ENCODE measurements at places on chromosomes 7 and 10.
A peak's percentile ranks its signal among the peaks of the same experiment; 100 is the strongest.

DNA sequence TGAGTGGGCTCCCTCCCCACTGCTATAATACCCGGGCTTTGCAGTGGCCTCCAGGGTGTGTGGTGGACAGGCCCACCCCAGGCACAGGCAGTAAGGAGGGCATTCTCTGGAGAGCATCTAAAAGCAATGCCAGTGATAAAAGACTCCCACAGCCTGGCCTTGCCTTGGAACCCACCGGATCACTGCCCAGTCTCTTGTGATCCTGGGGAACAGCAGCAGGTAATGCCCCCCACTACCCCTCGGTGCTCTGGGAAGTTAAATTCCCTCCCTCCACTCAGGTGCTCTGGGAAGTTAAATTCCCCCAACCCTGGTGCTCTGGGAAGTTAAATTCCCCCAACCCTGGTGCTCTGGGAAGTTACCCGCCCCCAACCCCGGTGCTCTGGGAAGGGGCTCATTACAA lies 565.2 kb downstream of the TCERG1L start:
- DNase-seq, result no peak

DNA sequence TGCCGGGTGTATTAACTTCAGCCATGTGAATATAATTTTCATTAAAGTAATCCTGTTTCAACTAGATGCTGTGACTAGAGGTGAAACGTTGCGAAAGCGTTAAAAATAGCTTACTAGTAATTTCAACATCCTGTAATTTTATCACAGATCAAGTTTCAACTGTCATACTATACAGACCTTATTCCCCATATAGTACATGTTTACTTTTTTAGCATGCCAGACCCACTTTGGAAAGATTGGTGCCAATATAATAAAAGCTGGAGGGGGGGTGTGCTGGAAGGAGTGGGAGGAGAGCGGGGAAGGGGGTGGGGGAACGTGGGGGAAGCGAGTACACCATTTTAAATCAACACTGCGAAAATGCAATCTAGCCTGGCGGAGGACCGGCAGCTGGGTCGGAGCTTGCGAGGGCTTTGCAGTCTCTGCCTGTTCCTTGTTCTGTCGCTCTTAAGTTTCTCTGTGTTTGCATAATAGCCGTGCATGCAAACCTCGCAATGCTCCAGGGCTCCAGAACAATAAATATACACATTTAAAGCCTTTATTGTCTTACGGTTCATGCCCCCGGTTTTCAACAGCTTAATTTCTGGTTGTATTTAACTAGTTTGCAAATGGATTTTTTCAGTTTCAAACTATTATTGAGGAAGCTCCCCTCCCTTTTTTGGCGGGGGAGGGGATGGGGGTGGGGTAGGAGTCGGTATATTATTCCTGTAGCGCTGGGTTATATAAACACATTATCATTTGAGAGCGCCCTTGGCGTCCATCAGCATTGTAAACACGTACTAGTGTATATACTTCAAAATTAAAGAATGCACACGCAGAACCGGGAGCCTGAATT lies 1.3 kb upstream of the ARID5B start:
- DNase-seq, result peak; percentile 93

DNA sequence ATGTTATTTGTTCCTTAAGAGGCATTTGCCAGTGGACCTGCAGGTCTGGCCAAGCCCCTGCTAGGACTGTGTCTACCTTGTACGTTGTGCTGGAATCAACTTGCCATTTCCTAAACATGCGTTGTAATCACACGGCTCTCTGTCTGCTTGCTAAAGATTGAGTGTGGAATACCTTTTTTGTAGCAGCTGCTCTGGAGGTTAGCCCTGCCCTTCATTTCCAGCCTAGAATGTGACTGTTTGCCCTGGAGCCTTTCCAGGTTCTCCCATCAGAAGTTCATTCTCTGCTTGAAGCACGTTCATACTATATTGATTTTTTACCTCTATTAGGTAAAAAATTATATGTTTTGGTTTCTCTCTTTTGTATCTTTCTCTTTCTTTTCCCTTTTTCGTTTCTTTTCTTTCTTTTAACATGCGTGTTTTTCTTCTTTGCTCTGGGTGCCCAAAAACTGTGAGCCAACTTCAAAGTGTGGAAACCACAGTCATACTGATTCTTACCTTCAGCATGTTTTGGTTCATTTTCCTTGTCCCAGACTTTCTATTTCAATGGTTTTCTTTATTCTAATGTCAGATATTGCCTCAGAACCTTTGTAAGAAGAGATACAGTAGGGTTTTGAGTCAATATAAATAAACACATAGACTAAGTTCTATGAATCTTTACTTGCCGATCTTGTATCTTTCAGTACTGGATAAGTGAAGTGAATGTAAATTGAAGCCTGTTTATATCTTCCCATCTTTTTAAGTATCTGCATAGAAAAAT lies 111.9 kb upstream of the RPA3 start:
- no peak for DNase-seq

- no peak for DNase-seq
Observed at GRCh38 chr10:79910836-79911235, 38.1 kb downstream of the SFTPD start.

- DNase-seq, result no peak
Observed at GRCh38 chr10:85787881-85788280, 578.7 kb downstream of the GRID1 start.

DNA sequence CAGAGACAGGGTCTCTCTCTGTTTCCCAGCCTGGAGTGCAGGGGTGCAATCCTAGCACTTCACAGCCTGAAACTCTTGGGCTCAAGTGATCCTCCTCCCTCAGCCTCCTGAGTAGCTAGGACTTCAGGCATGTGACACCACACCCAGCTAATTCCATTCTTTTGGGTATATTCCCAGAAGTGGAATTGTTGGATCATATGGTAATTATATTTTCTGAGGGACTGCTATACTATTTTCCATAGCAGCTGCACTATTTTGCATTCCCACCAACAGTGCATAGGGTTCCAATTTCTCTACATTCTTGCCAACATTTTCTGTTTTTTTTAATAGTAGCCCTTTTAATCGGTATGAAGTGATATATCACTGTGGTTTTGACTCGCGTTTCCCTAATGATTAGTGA lies 30.0 kb upstream of the RAB11FIP2 start:
- no peak for DNase-seq

DNA sequence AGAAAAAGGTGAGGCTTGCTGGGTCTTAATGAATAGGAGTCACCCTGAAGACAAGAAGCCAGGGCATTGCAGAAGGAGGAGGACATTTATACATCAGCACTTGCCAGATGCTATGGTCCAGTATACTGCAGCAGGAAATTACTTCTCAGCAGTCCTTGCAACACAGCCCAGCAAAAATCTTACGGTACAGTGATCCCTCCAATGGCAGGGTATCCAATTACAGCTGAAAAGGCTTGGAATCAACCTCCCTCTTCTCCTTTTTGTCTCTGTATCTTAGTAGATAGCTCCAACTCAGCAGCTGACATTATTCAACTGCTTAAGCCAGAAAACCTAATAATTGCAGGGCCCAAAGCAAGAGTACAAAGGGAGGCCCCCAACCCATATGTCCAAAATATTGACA lies 128.3 kb upstream of the COBL start:
- no peak for DNase-seq

GRCh38 chr10:16752099-16752498 lies 65.1 kb downstream of the RSU1 start:
- no peak for DNase-seq

DNA sequence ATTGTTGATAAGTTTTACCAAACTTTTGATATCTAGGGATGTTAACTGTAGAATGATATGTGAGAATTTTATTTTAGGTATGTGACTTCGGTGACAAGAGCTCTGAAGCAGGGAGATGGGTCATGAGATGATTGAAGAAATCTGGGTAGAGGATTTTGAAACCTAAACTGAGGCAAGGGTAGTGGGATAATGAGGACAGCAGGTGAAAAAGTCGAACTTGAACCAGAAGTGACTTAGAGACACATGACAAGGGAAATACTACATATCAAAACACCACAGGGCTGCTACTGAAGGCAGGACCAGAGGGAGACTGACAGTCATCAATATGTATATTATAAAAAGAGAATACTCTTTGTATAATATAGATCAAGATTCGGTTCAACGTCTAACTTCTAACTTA lies 113.2 kb downstream of the WDFY4 start:
- DNase-seq, result no peak

- no peak for DNase-seq
Observed at GRCh38 chr10:116469437-116469836, 41.8 kb downstream of the PNLIPRP3 start.

DNA sequence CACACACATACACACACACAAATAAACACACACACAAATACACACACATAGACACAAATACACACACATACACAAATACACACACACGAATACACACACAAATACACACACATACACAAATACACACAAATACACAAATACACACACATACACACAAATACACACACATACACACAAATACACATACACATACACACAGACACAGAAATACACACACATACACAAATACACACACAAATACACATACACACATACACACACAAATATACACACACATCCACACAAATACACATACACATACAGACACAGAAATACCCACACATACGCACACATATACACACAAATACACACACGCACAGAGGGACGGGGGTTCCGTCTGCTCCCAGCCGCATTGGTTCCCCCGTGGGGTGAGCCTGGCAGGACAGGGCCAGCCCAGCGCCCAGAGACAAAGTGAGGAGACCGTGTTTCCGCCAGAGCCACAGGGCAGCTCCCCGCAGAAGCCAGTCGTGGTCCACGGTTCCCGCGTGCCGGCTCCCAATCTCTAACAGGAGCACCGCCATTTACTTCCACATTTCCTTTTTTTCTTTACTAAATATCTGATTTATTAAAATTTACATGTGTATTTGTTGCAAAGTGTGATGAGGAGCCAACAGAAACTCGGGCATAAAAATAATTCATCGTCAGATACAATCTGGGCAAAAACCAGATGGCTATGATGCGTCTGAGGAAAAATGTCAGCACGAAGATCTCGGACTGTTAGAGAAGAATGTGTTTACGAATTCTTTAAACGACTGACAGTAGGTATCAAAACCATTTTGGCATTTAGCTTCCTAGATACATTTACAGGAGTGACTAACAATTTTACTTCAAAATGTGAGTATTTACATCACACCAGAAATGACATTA lies 3.1 kb upstream of the KNDC1 start:
- DNase-seq, result no peak

DNA sequence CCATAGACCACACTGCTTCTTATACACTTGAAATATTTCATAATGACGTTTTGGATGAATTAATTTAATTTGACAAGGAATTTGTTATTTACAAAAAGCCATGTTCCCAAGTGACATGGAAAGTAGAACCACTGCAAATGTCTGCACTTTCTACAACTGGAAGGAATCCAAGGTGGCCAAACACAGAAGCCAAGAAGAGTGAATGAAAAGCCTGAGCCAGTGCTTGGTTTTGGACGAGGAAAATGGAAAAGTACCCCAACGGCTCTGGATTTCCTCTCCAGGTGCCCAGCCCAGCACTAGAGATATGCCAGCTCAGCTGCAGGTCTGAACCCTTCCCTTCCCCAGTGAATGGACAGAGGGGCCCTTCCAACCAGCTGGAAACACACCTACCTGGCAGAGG lies 279.4 kb downstream of the TNS3 start:
- no peak for DNase-seq

DNA sequence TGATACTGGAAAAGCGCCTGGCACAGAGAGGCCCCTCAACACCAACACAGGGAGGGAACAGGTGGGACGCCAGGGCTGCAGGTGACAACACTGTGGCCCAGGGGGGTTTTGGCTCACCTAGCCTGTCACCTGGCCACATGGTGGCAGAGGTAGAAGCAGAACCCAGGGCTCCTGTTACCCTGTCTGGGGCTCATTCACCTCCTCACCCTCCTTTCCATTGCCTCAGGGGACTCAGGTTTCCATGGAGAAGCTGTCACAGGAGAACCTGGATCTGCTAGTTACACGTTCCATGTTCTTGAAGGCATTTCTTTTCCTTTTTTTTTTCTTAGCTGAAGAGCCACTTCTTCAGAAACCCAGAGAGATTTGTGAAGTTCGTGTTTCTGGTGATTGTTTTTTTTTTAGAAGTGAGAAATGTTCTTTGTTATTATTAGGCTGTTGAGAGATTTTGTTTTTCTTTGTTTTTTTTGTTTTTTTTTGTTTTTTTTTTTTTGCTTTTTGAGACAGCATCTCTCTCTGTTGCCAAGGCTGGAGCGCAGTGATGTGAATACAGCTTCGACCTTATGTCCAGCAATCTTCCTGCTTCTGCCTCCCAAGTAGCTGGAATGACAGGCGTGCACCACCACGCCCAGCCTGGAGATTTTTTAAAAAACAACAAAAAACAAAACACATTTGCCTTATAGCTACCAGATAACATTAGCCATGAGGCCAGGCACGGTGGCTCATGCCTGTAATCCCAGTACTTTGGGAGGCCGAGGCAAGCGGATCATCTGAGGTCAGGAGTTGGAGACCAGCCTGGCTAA lies 16.0 kb downstream of the DENND2A start:
- DNase-seq, result no peak

DNA sequence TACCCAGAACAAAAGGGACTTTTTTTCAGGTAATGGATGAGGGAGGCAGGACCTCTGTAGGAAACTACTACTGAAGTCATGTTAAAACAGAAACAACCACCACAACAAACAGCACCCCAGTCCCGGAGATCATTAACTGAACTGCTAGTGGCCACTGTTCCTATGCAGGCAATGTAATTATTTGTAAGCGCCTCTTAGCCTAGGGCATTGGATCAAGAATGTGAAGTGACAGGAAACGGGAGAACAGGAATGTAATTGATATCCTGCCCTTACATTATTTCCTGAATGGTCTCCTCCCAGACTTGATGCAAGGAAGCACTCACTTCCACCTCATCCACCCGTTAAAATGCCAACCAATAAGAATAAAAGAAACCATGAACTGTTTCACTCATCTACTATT lies 16.7 kb upstream of the GAD2 start:
- no peak for DNase-seq

DNA sequence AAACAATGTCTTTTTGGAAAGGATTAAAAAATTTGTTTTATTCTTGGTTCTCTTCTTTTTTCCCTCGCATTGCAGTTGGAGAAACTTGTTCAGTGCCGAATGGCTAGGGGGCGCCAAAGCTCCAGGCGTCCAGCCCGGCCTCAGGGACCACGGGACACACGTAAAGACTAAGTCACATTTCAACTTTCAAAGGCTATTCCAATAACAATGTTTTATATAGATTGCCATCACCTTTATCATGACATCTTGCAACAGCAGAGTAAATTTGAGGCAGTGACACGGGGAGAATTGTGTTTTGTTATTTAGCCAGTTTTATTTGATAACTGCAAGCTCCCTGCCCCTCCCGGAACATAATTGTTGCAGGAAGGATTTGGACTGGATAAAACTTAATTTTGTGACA lies 2.2 kb upstream of the IGFBP3 start:
- DNase-seq, result peak; percentile 84

GRCh38 chr7:93737953-93738352 lies 152.6 kb downstream of the TFPI2 start:
- no peak for DNase-seq

- DNase-seq, result no peak
Observed at GRCh38 chr7:14800664-14801063, 101.9 kb downstream of the DGKB start.
